ENCODE measurements at places on chromosomes 3 and 15. TPM values are rescaled to one million over a fixed set of nuclear protein-coding genes. Genes with fewer than 3 reads are reported as not detected.

Gene LRRN1
- total RNA-seq, result 0.45 TPM

DNA sequence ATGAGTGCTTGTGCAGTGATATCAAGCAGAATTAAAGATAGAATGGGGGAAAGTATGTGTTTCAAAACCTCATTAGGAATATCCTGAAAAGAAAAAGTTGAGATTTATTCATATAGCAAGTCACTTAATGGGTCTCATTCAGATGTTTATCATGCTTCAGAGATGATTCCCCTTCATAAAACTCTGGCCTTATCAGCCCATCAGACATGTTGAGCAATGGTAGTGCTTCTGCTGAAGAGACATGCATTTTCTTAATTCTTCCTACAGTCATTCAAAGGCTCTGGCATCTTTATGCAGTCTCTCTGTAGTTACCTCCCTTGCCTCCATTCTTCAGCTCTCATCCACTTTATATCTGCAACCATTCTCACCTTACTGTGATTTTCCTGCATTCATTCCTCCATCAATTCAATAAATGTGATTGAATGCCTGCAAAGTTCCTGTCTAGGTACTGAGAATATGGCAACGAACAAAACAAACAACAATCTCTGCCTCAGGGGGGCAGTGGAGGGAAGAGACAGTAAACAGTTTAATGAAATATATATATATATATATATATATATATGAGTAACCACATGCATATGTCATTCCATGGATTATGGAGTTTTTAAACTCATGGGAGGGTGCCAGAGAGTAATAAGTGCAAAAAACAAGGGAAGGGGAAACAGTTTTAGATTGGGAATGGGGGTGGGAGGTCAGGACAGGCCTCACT, 138.5 kb downstream of the NECTIN3 start:
- DNase-seq, result no peak

- DNase-seq, result no peak
Measured at GRCh38 chr15:74902295-74903075, 4.2 kb downstream of the FAM219B start.

DNA sequence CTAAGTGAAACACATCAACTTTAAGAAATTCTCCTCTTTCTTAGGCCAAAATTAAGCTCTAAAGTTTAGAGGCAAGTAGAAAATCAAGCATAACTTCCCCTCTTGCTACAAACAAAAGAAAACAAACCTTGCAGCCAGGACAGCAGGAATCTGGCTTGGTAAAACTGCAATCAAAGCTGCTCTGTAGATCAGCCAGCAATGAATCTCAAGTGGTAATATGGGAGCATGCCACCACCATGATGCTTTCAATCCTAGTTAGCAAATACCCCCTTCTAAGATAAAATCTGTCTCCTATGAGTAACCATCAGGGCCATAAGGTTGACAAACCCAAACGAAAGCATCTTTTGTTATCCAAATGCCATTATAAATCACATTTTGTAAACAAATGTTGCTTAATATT, 208.3 kb upstream of the PLSCR5 start:
- DNase-seq, result no peak

- DNase-seq, result no peak
Measured at GRCh38 chr15:64037116-64037515, 9.2 kb downstream of the DAPK2 start.

Gene BCL2A1
- total RNA-seq, result 50.4 TPM

Gene VILL
- 13.2 TPM for total RNA-seq

Gene LIPC
- total RNA-seq, result 0.64 TPM

DNA sequence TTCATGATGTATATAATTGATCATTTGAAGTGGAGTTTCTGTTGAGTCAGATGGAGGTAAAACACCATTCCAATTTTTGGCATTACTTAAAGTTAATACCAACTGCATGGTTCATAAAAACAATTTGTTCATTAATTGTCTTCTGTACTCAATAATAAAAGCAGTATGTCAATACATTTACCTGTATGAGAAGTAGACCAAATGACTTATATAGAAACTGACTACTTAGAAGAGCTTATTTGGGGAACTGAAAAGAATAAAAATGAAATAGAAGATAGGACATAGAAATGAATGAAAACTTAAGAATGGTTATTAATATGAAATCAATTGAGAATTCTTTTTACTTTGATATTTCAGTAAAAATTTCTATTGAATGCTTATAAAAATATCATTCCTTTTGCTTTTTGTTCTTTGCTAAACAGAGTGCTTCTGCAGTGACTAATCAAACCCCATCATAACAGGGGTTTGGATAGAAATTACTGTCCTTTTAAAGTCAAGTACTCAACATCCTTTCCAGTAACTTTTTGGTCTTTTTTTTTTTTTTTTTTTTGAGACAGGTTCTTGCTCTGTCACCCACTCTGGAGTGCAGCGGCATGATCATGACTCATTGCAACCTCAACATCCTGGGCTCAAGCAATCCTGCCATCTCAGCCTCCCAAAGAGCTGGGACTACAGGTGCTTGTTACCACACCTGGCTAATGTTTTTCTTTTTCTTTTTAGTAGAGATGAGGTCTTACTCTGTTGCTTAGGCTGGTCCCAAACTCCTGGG, 6.5 kb upstream of the CRYBG3 start:
- DNase-seq, result peak; percentile 33

Gene PPP2R3A
- 0.54 TPM for total RNA-seq

GRCh38 chr15:91209726-91210125, 109.7 kb downstream of the SV2B start:
- DNase-seq, result no peak

- no peak for DNase-seq
Measured at GRCh38 chr3:14863333-14864100, 44.8 kb downstream of the FGD5 start.

DNA sequence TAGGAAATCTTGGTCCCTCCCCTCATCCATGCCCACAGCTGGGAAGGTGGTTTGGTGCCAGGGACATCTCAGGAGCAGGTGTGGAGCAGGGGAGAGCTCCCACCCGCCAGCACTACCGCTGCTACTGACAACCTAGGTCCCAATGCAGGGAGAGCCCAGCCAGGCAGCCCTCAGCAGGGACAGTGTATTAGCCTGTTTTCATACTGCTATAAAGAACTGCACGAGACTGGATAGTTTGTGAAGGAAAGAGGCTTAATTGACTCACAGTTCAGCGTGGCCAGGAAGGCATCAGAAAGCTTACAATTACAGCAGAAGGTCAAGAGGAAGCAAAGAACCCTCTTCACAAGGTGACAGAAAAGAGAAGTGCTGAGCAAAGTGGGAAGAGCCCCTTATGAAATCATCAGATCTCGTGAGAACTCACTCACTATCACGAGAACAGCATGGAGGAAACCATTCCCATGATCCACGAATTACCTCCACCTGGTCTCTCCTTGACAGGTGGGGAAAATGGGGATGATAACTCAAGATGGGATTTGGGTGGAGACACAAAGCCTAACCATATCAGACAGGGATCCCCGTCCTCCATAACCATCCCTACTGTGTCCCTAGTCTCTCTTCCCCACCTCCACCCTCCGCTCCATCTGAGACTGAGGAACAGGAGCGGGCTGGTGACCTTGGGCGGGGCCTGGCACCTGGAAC, 218.6 kb downstream of the TBC1D2B start:
- DNase-seq, result no peak

DNA sequence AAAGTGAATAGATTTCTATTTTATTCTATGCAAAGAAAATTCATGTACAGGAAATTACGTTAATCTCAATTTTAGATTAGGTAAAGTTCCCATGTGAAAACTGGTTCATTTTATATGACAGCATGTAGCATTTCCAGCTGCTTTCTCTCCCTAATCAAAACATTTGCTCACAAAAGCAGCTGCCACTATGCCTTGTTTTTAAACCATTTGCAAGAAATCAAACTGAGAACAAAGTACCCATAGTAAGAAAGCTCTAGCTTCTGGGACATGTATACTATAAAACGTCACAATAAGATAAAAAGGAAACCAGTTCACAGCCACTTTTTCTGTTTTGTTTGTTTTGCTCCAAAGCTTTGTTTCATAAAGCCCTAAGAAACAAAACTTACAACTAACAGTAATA, 5.0 kb upstream of the CRYBG3 start:
- no peak for DNase-seq

- DNase-seq, result no peak
Measured at GRCh38 chr3:193174140-193174539, 66.9 kb upstream of the PLAAT1 start.

Gene HOMER2
- total RNA-seq, result 2.2 TPM

Gene ACP3
- total RNA-seq, result not detected

Gene PAK2
- total RNA-seq, result 102 TPM

GRCh38 chr3:46715507-46716175, 2.0 kb downstream of the PRSS50 start:
- DNase-seq, result no peak

DNA sequence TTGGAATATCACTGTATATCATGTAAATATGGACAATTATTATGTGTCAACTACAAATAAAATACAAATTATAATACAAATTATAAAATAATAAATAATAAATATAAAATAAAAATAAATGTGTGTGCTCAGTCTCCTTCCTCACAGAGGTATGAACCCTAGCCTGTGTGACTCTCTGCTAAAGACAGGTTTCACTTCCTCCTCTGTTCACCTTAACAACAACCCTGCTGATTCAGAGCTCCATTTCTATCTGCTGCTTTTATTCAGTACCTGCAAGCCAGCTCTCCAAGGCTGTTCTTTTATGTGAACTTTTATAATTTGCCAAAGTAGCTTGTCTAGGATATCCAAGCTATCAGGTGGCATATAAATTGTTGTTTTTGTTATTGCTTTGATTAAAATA, 610.7 kb upstream of the GRM7 start:
- DNase-seq, result no peak

- no peak for DNase-seq
Measured at GRCh38 chr15:42737529-42738328, 801 bp upstream of the CDAN1 start.

Gene TRIM42
- total RNA-seq, result not detected

- DNase-seq, result no peak
Measured at GRCh38 chr3:99997293-99997692, 117.0 kb downstream of the FILIP1L start.

DNA sequence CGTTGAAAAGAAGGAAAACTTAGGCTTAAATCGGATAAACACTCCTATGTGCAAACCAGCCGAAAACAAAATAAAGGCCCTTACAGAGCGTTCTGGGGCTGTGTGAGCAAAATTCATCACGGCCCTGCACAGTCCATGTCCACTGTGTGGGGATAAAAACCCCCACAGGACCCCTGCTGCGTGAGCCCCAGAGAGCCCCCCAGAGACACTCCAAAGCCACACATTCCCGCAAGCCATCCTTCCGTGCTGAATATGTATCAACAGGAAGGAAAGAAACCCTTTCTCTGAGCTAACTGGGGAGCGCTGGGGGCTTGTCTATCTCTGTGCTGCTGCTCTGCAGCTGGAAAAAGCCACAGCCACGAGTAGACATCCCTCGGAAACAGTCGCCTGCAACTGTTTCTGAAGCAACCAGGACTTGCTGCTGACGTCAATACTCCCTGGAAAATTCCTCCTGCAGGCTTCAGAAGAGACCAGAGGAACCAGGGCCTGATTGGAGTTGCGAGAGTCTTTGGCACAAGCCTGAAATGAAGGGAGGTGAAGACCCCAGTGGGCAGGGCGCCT, 72.7 kb downstream of the NUP210 start:
- no peak for DNase-seq

DNA sequence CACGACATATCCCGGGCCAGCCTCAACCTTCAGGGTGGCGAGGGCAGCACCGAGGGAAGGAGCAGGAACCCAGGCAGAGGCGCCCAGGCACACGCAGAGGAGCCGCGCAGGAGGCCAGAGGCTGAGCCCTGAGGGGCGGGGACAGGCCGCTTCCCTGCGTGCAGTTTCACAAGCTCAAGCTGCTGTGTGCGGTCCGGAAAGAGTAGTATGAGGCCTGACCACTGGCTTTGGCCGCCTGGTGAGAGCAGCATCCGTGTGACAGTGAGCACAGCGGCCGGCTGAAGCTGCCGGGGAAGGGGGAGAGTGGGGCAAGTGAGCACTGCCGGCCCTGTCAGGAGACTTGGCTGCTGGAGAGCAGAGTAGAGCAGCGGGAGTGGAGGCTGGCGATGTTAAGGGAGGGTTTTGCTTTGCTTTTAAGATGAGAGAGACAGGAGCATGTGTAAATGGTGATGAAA, 8.7 kb downstream of the ZDHHC19 start:
- DNase-seq, result no peak

DNA sequence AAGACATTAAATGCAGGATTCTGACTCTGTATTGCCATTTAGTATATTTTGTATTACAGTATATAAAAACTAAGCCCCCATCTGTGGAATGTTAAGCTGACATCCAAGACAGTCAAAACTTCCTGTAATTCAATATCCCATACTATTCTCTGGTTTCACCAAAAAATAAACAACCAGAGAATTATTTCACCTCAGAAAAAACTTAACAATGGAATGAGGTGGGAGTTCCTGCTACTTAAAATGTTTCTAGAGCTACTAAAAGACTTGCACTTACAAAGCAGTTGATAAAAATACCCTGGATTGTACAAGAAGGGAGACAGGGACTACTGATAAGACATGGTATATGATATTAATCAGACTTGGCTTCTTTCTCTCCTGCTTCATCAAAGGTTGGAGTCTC, 8.3 kb downstream of the ARL13B start:
- no peak for DNase-seq

DNA sequence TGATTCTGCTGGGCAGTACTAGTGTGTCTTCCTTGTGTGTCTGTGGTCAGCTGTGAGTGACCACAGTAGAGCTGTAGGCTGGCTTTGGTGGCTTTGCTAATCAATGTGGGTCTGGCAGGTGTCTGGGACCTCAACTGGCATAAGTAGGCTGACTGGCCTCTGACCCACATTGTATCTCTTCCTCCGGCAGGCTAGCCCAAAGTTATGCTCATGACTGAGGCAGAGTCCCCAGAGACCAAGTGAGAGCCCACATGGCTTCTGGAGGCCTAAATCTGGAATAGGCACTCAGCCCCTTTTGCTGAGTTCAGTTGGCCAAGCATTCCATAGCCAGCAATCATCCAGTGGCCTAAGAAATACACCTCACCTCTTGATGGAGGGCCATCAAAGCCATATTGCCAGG, 289.1 kb upstream of the SUCLG2 start:
- no peak for DNase-seq

DNA sequence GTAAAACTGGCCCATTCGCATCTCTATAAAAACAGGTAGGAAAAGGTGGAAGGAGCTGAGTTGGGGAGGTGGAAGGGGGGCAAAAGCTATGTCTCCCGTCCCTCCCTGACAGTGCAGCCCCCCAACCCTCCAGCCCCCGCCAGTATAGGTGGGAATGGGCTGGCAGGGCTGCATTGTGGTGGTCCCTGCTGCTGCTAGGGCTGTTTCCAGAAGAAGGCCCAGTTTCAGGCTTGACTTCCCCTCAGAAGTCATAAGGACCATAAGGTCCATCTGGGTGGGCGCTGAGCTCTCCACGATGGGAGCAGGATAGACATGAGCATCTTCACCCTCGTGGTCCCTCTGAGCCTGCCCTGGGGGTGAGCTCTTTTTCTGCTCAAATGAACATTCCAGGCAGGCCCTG, 44.2 kb downstream of the APBA2 start:
- no peak for DNase-seq

DNA sequence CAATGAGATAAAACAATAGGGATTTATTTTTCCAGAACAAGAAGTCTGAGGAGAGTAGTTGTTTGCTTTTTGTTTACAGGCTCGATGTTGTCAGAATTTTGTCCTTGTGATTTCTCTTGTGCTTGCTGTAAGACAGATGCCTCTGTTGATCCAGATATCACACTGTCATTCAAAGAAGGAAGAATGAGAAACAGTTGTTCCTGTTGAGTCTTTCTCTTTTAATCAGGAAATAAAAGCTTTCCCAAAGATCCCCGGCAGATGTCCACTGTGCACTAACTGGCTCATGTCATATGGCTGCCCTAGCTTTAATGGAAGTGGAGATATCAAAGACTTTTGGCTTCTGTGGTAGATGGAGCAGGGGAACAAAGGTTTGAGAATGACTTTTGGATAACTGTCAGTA, 6.8 kb downstream of the SERPINI1 start:
- no peak for DNase-seq

- DNase-seq, result peak; percentile 14
Measured at GRCh38 chr3:134361162-134361835, 12.9 kb downstream of the AMOTL2 start.
